ENCODE measurements at places on chromosomes 3 and 15. TPM values are rescaled to one million over a fixed set of nuclear protein-coding genes. Genes with fewer than 3 reads are reported as not detected.

DNA sequence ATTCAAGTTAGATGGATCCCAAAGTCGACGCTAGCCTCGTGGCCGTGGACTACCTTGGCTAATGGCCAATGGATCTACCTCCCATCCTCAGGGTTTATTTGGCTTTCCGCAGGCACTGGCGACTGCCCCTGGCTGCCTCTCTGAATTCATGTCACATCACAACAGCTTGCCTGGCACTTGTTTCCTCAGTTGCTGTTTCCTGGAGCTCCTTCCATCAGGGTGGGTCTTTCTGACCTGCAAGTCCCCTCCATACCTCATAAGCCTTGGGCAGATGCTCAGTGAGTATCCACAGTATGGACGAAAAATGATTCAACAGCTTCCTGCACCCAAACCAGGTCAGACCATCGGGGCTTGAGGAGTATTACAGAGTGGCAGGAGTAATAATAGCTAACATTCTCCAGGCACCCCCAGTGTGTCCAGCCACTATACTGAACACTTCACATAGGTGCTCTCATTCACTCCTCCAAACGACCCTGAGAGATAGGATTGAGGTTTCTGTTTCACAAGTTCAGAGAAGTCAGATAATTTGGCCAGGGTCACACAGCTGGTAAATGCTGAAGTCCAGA is 311.5 kb downstream of the TLE3 start:
- no peak for DNase-seq

DNA sequence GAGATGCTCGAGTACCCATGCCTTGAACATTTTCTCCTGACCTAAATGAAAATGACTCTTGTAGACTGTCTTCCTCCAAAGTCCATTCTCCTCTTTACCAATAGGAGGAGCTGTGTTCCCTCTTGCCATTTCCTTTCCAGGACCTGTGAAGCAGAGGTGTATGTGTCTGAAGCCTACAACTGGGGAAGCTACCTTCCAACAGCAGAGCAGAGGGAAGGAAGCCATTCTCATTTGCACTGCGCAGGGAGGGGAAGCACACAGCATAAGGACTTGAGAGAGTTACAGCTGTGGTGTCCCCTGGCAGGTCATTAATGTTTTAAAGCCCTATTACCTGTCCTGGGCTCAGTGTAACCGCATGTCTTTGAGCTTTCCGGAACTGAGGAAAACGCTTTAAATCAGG is 38.7 kb downstream of the HSPBAP1 start:
- DNase-seq, result peak; percentile 52

- peak; percentile 80 for DNase-seq
Observed at GRCh38 chr15:22949074-22949547, 31.1 kb downstream of the CYFIP1 start.

GRCh38 chr3:66451766-66452165 is 49.1 kb downstream of the LRIG1 start:
- no peak for DNase-seq

The FOXB1 gene
- not detected for total RNA-seq

The CHRM5 gene
- not detected for total RNA-seq

- DNase-seq, result no peak
Observed at GRCh38 chr3:27085829-27086730, 283.1 kb downstream of the NEK10 start.

GRCh38 chr3:184986366-184986889 is 166.4 kb downstream of the C3orf70 start:
- DNase-seq, result no peak
